Tibial nerve (tissue), 4 donors: ENCODE measurements at places on chromosomes 11 and 22. TPM values are rescaled to one million over a fixed set of nuclear protein-coding genes. Genes with fewer than 3 reads are reported as not detected.

DNA sequence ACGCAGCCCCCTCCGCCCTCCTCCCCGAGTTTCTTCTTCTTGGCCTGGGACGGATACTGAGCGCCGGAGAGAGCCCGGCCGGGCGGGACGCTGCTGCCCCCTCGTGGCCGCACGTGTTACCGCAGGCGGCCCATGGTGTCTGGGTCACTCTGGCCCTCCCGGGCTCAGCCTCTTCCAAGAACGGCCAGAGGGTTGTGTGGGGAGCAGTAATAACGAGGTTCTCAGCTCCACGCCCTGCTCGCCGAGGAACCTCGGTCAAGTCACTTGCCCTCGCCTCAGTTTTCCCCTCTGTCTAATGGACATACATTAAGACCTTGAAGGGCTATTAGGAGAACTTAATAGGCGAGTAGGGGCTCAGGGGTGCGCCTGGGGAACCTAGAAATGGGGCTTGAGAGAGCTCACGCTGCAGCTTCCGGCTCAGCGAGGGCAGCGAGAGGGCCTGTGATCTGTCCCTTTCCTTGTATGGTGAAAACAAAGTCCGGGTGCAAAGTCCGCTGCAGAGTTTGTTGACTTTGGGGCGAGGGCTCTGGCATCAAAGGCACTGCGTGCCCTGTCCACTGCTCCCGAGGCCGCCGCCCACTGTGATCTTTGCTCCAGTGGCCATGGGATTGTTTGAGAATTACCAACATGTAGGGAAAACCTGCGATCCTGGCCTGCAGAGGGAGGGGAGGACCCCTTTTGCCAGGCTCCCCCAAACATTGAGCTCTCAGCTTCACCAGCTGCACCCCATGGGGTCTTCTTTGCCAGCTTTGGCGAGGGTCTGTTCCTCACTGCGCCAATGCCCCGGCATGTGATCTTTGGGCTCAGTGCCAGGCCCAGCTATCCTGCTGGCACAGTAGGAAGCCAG, 14.4 kb upstream of the LRP5 start:
- H3K4me1 ChIP-seq, result no peaks in the 10 kb centered on the region
- peak overlapping the region; percentile 31 for H3K4me3 ChIP-seq
- DNase-seq, result peak; percentile 53
- H3K27me3 ChIP-seq, result no peaks in the 10 kb centered on the region
- no peak overlapping the region for H3K27ac ChIP-seq

NRXN2 gene
- 14.1 TPM for total RNA-seq

THAP12 gene
- total RNA-seq, result 37.9 TPM

MN1 gene
- total RNA-seq, result 8.0 TPM

ANO1 gene
- total RNA-seq, result 1.7 TPM

DNA sequence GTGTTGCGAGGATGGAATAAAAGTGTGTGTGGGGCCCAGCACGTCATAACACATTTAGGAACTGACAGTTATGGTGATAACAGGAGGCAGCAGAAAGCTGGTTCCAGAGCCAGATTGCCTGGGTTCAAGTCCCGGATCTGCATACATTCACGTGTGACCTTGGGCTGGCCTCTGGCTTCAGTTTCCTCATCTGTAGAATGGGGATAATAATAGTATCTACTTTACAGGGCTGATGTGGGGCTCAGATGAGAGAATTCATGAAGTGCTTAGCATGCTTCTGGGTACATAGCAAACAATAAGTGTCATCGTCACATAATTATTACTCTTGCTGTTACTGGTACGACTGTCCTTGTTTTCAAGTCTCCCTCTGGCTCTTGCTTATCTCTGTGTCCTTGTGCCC, 97.3 kb downstream of the KIAA1671 start:
- no peak for DNase-seq
- peaks cover 17% of the 10 kb centered on the region for H3K36me3 ChIP-seq
- no peaks in the 10 kb centered on the region for H3K27me3 ChIP-seq
- H3K27ac ChIP-seq, result no peak overlapping the region

GVQW3 gene
- 8.1 TPM for total RNA-seq

DNA sequence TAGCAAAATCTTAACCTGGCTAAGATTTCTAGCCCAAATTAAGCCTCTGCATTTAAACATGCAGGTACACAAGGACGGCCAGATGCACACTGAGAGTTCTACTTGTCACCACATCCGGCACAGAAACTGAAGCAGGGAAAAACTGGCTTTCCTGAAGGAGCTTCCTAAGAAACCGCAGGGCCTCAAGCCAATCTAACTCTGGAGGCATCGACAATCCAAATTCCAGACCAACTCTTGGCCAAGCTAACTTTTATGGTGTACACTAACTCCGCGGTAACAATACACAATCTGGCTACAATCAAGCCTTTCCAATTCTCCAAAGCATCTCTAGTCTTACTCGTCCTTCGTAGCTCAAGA, 1.2 kb downstream of the MSANTD2 start:
- H3K27ac ChIP-seq, result peak overlapping the region; percentile 97
- H3K4me3 ChIP-seq, result peak overlapping the region; percentile 96
- no peaks in the 10 kb centered on the region for H3K36me3 ChIP-seq
- DNase-seq, result no peak
- H3K4me1 ChIP-seq, result no peaks in the 10 kb centered on the region
- no peaks in the 10 kb centered on the region for H3K27me3 ChIP-seq

- no peaks in the 10 kb centered on the region for H3K36me3 ChIP-seq
- no peaks in the 10 kb centered on the region for H3K27me3 ChIP-seq
- no peaks in the 10 kb centered on the region for H3K4me1 ChIP-seq
- no peak for DNase-seq
- no peak overlapping the region for H3K27ac ChIP-seq
Observed at GRCh38 chr11:5229356-5229755, 2.5 kb upstream of the HBB start.

SOX6 gene
- total RNA-seq, result 23.8 TPM
